ENCODE measurements at places on chromosomes 2 and 18.

DNA sequence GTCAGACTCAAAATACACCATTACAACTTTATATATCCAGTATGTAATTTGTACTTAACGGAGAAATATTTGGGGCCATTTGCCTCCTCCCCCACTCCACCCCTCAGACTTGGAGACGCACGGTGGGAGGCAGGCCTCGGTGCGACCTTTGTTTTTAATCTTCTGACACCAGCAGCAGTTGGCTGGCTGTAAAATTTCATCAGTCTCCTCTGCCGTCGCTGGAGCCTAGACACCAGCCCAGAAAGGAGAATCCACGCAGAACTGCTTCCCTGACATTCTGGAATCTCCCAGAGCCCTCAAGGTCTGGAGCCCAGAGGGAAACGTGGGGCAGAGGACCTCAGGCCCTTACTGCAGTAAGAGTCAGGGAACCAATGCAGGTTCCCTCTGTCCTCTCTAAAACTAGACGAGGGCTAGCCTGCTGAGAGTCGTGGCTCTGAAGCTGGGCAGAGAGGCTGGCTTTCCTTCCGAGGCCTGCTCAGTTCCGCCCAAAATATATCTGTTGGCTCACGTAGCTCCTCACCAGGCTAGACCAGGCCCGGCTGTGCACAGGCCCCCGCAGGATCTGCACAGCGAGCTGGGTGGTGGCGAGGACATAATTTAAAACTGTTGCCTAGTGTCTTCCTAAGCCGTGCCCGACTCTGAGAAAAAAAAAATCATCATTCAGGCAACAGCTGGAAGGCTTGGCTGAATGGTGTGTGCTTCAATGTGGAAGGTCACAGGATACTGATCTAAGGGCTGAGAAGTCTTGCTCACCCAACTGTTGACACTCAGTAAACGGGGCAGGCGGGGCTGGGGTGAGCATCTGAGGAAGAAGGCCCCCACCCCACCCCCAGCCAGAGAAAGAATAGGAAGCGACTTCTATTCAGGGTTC, 40.4 kb downstream of the EN1 start:
- DNase-seq: no peak

DNA sequence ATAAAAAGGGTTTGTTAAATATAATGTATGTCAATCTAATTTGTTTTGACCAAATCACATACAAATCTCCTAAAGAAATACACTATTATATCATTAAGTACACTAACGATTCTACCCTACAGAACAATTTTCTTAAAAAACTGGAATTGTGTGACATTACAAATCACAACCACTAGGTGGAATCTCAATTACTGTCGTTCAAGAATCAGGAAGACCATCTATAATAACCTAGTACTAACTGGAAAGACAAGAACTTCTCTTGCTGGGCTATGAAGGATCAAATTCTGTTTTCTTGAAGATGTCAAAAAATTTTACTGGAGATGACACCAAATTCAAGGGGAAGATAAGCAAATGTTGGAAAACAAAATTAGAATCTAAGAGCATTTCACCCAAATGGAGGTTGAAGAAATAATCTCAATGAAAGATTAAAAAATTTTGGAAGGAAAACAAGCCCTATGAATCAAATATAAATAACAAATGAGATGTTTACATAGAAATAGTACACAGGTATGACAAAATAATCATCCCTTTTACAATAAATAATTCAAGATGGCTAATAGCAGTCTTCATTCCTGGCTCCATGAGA, 110.9 kb downstream of the STK39 start:
- DNase-seq: peak; percentile 13

GRCh38 chr2:56239437-56239836, 55.6 kb downstream of the CCDC85A start:
- DNase-seq: no peak

- no peak for DNase-seq
Measured at GRCh38 chr2:240701091-240701735, 9.5 kb downstream of the AQP12A start.

DNA sequence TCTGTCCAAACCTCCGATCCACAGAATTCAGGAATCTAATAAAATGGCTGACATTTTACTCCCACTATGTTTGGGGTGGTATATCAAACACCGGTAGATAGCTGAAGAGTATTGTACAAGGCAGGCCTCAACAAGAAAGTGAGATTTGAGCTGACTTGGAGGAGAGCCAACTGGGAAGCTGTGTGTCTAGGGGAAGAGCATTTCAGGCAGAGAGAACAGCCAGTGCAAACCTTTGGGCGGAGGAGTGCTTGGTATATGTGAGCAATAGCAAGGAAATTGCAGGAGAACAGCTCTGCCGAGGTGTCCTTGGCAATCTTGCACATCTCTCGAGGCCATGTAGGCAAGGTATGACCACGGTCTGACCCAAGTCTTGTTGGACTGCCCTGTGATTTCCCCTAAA, 1.8 kb upstream of the MERTK start:
- DNase-seq: no peak

DNA sequence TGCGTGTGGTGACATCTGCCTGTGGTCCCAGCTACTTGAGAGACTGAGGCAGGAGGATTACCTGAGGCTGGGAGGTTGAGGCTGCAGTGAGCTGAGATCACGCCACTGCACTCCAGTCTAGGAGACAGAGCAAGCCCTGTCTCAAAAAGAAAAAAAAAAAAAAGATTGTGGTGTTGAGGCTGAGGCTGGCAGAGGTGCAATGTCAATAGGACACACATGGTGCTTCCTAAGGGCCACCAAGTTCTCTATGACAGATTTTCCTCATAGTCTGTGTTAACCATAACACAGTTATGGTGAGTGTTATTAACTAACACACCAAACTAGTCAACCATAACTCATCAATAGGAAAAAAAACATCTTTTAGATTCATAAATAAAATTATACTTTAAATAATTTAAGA, 494.4 kb downstream of the TMX3 start:
- DNase-seq: no peak

- no peak for DNase-seq
Measured at GRCh38 chr2:76202866-76203265, 492.2 kb upstream of the GCFC2 start.

GRCh38 chr2:239089884-239090283, 242.0 kb downstream of the TWIST2 start:
- DNase-seq: no peak

DNA sequence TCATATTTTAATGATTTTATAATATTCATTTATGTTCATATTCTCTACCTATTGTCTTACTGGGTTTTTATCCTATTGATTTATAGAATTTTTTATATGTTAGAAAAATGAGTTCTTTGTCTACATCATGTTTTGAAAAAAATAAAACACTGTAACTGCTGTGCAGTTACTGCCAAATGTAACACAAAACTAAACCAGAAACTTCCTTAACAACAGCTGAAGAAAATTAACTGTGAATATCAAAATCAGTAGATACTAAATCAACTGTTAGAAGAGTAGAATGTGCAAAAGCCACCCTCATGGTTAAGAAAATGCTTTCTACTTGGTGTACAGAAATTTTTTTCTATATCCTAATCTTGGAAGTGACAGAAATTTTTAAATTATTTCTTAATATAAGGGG, 69.5 kb downstream of the PTRHD1 start:
- DNase-seq: no peak

DNA sequence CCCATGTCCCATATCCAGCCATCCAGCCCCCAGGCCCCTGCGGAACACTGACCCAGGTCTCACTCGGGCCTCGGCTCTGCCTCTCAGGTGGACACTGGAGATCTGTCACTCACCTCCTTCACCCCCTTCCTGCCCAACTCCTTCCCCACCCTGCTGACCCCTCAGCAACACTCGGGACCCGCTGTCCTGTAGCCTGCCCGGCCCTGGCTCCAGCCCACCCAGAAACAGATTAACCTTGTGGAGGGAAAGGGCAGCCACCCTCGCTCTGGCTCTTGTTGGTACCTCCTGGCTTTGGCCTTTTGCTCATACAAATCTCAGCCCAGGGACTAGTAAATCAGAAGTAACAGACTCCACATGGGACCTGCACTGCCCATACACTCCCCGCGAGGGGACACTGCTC, 29.8 kb upstream of the PRLH start:
- DNase-seq: no peak

DNA sequence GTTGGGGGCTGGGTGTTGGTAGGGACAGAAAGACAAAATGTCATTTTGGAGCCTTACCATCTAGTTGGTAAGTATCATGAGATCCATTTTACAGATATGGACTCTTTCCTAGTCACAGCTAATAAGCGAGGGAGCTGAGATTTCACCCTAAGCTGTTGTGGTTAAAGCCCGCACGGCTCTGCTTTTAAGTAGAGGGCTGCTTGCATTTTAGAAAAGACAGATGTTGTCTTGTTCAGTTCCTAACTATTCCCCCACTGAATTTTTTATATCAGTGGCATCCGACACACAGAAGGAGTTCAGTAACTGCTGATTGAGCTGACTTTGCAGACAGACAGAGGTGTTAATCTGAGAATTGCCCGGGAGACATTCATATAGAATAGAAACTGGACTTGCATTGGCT, 3.7 kb downstream of the QPCT start:
- DNase-seq: no peak

Data from GM20000 (cell line).